ENCODE measurements at places on chromosomes 12 and 14. TPM values are rescaled to one million over a fixed set of nuclear protein-coding genes. Genes with fewer than 3 reads are reported as not detected.

DNA sequence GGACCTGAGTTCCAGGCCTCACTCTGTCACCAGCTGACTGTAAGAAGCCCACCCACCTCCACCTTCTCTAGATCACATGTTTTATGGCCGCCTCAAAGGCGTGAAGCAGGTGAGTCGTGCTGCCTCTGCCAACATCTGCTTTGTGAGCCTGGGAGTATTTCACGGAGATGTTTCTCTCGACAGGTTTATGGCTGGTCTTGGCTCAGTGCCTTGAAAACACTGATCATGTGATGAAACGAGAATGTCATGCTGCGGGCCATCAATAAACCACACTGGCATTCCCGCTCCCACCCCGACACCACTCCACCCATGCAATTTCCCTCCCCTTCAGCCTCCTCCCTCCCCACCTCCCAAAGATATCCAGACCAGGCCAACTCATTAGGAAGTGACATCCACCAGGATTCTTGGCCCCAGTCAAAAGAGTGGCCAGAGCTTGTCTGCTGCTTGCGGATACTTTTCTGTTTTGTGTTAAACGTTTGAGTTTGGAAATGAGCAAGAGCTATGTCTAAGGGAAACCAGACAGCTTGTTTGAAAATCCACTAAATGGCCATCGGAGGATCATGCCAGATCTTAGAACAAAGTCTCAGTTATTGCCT is 53.8 kb upstream of the NTF3 start:
- no peak for ATAC-seq

BRAP gene
- total RNA-seq, result 15.8 TPM

GRCh38 chr12:48956279-48957140 is 777 bp downstream of the ARF3 start:
- peak; percentile 30 for ATAC-seq

GRCh38 chr14:60506985-60507829 is 1.7 kb upstream of the SIX6 start:
- no peak for ATAC-seq

DNA sequence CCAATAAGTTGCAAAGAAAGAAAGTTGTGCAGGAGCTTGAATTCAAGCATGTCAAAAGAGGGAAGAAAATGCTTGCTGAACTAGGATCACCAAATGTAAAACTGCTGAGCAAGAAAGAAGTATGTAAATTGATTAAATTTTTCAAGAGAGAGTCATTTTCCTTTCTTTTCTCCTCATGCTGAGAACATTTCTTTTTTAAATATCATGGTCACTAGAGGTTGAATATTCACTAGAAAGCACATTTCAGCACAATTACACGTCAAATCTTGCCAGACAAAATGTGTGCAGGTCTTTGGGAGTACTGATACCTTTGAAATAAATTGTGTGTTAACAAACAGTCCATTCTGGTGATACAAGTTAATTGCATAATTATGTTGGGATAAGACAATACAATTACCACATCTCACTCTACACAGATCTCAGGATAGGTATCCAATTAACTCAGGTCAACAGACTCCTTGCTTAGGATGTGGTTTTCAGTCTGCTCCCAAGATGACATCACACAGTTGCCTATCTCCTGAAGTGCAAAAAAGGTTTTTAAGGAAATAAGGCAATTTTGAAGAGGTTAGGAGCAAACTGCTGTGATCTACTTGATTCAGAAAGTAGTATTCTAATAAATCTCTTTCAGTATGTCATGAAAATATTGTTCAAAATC is 862.2 kb downstream of the RPS29 start:
- no peak for ATAC-seq

SPIC gene
- not detected for total RNA-seq

CABP1 gene
- total RNA-seq, result 6.9 TPM

DNA sequence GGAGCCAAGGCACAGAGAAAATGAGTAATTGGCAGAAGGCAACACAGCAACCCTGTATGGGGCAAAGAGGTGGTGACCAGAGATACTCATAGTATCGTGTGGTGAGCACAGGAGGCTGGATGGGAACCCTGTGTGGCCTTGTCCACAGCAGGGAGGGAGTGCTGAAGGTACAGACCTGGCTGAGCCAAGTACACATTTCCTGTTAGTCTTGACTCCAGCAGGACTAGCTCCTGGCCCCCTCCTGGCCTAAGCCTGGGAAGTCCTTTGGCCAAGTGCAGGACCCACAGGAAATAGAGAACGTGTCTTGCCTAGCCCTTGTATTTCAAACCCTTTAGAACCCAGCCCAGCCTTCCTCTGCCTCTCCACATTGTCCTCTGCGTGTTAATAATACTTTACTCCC is 289.8 kb upstream of the PWP1 start:
- ATAC-seq, result no peak

DNA sequence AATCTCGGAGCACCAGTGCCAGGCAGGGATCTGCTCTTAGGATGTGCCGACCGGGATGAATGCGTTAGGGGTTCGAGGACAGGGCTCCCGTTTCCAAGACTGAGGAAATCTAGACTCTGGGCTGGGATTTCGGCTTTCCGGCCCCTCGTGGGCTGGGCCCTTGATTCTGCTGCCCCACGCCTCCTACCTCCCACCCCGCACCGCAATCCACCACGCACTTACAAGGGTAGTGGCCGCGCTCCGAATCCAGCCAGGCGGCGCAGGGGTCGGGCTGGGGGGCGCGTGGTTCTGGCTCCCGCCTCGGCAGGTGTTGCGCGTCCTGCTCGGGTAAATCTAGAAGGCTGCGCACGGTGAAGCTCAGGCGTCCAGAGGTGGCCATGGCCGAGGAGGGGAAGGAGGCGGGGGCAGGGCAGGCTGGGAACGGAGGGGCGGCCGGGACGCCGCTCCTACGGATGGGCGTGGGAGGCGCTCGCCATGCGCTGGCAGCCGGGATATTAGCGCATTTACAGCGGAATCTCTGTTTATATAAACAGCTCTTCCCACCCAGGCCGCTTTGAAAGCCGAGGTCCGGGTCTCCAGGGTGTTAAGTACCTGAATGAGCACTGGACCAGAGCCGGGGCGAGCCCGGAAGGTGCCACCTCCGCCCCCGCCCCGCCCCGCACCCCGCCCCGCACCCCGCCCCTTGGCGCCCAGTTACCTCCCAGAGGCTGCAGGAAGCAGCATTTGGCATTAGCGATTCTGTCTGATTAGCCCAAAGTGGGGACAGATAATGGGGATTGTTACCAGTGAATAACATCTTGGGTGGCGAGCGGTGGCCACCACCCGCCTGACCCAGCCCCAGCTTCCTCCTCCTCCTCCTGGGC is at the start of gene NKX2-8:
NKX2-8 (minus strand) TSS at position 604 of the 863 bp plus-strand sequence; CDS start at position 379, 225 bp downstream.
- no peak for ATAC-seq

GRCh38 chr14:77640756-77641533 is 24.5 kb upstream of the SPTLC2 start:
- ATAC-seq, result no peak

CD27 gene
- total RNA-seq, result 21.1 TPM

DNA sequence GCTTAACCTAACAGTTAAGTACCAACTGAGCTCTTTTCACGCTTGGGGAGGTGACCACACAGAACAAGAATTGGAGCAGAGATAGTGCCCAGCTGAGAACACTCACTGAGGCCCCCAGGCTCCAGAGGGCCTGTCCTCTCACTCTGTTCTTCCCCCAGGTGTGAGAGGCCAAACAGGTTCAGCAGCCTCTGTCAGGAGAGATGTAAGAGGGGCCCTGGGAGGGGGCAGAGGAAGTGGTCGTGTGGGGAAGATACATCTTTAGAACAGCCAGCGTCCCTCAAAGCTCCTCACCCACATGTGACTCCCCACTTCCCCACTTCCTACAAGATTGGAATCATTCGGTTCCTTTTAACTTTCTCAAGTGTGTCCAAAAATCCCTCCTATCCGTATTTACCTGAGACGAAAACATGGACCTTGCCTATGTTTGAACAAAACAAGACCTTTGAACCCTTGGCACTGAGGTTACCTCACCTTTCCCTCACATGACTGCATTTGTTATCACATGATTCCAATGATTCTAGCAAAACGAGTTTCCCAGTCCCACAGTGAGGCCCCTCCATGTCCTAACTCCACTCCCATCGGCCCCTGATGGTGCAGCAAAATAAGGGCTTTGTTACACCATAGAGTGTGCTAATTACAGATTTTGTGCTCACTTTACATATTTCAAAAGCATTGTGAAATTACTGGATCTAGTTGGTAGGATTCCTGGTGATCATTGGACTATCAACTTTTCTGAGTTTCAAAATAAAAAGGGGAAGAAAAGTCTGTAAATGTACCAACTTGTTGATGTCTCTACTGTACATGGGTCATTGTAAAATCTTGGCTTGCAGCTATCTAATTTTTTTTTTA is 40.0 kb upstream of the PAPOLA start:
- ATAC-seq, result no peak

LHX5 gene
- not detected for total RNA-seq

DNA sequence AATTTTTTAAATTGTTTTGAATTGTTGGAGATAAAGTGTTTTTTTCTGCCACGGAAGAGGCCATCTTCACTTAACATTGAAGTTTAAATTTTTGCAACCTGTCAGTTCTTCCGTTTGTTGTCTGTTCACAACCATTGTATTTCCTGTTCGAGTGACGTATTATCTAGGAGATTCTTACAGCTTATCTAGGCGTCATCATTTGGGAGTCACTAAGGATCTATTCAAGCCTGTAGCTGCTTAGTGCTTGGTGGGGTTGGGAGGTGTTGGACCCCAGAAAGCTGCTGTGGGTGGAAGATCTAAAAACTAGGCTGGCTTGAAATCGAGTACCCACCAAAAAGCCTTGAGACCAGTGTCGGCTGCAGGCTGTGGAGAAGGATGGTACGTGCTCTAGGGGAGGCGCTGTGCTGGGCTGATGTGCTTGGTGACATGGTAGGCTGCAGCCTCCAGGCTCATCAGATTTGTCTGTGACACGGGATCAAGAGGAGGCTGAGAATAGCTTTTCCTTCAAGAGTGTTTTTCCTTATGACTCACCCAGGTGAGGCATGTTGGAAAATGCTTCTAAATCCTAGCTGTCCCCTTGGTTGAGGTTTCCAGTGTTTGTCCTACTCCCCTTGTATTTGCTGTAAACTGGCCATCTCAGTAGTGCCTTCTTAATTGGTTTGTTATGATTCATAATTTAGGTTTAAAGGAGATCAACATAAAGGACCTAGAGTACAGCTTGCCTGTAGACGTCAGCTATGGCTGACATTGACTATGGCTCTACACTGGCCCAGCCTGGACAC is 57.8 kb downstream of the ATG14 start:
- ATAC-seq, result peak; percentile 57

- ATAC-seq, result no peak
Observed at GRCh38 chr14:30214461-30215090, 286.9 kb upstream of the PRKD1 start.

FOXG1 gene
- total RNA-seq, result not detected

- ATAC-seq, result peak; percentile 55
Observed at GRCh38 chr12:59403259-59403932, 192.4 kb upstream of the SLC16A7 start.

SLCO1C1 gene
- not detected for total RNA-seq

GRCh38 chr12:6694701-6695100 is 5.5 kb upstream of the ZNF384 start:
- ATAC-seq, result no peak

- no peak for ATAC-seq
Observed at GRCh38 chr12:90449611-90450010, 505.4 kb downstream of the CCER1 start.

GRCh38 chr12:20527417-20528163 is 159.3 kb downstream of the PDE3A start:
- no peak for ATAC-seq

CCDC177 gene
- total RNA-seq, result not detected

OR8S1 gene
- not detected for total RNA-seq

GRCh38 chr12:75739912-75740311 is 228.5 kb upstream of the KRR1 start:
- ATAC-seq, result no peak

VDR gene
- total RNA-seq, result 182 TPM

DNA sequence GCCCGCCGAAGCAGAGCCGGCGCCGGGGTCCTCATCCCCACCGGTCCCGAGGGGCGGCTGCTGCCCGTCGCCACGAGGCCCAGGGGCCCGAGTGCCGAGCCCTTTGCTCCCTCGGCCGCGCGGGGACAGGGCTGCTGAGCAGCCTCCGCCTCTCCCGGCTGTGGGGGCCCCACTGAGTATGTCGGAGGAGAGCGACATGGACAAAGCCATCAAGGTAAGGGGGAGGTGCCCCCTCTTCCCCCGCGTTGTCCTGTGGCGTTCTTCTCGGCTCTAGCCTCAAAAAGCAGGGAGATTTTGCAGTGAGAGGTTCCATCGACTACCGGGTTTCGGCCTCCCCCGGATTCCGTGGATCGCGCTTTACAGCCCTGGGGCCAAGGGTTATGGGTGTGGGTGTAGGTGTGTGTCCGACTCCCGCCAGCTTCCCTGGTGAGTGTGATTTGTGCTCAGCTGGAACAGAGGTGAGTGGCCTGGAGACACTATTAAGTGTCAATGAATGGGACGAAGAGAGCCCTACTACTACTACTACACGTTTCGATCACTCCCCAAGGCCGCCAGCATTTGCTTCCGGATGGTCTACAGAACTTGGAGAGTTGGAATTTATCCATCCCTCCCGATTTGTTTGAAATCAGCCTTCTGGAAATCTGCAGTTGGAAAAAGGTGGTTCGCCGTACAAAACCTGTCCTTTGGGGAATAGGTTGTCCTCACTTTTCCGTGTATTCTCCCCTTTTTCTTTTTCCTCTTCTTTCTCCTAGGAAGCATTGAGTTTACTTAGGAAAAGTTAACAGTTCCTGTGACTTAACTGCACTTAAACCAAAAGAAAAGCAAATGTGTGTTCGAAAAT is 748 bp downstream of the MAPKAPK5 start:
- peak; percentile 18 for ATAC-seq

DNA sequence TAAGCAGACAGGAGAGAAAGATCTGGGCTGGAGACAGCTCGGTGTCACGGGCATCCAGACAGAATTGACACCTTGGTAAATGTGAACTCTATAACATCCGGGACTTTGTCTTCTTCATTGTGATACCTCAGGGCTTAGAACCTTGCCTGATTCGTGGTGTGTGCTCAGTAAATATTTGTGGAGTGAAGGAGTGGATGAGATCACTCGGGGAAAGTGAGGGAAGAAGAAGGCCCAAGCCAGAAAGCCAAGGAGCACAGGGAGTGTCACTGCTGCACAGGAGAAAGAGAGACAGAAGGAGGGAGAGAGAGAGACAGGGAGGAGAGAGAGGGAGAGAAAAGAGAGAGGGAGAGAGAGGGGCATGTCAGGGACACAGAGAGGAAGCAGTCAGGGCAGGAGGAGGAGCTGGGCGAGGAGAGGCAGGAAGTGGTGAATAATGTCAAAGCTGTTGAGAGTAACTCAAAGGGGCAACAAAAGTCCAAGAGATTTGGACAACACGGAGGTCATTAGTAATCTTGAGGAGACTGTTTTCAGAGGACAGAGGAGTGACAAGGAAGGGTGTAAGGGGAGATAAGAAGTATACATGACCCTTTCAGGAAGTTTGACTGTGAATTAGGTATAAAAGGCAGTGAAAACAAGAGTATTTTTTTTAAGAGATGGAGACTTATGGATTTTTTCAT is 141.6 kb upstream of the MAX start:
- peak; percentile 64 for ATAC-seq

- peak; percentile 38 for ATAC-seq
Observed at GRCh38 chr14:20632448-20632830, 9.1 kb downstream of the OR6S1 start.

EPYC gene
- not detected for total RNA-seq

LTBP2 gene
- not detected for total RNA-seq

GRCh38 chr14:55741240-55741639 is 161.2 kb downstream of the KTN1 start:
- no peak for ATAC-seq

All from activated T-helper 17 cell treated with anti-CD3 and anti-CD28 coated beads, Interleukin-2, amount 50 U/mL, for 72 hours (primary cell).